Activated T-cell treated with anti-CD3 and anti-CD28 coated beads, Interleukin-2, amount 50 U/mL, for 4 hours (primary cell): ENCODE measurements at places on chromosomes 3 and 15. TPM values are rescaled to one million over a fixed set of nuclear protein-coding genes. Genes with fewer than 3 reads are reported as not detected.

Gene LRRC15
- not detected for total RNA-seq

DNA sequence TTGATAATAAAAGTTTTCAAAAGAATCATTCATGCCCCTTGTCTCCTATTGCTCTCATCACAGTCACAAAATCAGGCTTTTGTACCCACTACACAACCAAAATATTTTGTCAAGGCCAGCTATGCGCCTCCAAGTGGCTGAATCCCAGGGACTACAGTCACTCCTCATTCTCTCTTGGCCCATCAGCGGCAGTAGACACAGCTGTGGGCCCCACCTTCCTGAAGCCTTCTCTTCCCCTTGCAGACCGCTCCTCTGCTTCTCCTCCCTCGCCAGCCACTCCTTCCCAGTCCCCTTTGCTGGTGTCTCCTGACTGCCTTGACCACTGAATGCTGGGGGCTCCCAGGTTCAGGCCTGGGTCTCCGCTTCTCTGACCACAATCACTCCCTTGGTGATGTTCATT, 52.1 kb downstream of the LSM3 start:
- DNase-seq: no peak

Gene MNS1
- 0.19 TPM for total RNA-seq

Gene LTK
- total RNA-seq: 0.23 TPM

Gene GRAMD2A
- not detected for total RNA-seq

DNA sequence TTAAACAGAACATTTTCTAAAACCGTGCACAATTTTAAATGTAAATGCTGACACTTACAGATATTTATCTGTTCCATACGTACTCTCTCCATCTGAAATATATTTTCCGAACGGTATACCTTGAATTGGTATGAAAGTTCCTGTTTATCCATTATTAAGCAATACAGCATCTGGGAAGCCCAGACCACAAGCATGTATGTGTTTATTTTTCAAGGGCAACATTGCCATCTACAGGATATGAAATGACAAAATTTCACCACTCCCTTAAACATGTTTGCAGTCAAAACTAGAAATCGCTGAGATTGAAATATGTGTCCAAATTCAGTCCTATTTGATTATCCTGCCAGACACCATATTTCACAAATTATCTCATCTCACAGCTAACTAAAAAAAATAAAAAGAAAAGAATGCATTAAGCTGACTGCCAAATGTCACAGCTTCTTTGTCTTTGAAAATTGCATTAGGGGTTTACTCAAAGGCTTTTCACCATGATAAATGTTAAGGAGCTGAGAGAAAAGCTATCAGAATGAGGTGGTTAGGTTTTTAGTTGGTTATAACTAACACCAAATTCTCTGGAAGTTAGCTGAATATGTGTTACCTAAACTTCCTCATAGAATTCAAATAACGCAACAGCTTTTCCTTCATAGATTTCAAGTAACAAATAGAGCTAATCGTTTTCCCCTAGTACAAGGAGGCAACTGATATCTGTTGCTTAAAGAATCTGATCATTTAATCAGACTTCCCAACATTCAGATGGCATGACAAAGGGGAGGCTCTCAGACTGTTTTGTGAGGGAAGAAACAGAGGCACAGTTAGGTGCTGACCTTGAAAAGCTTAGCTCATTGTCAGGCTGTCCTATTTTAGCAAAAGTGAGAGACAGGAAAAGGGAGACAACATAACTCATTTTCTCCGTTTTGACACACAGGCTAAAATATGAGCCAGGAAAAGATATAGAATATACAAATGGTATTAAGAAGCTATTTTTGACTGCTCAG, 533.1 kb downstream of the TBL1XR1 start:
- no peak for DNase-seq

Gene GOLGA8J
- not detected for total RNA-seq

Gene TLR9
- not detected for total RNA-seq

GRCh38 chr15:85318048-85318731, 62.2 kb upstream of the AKAP13 start:
- DNase-seq: no peak

DNA sequence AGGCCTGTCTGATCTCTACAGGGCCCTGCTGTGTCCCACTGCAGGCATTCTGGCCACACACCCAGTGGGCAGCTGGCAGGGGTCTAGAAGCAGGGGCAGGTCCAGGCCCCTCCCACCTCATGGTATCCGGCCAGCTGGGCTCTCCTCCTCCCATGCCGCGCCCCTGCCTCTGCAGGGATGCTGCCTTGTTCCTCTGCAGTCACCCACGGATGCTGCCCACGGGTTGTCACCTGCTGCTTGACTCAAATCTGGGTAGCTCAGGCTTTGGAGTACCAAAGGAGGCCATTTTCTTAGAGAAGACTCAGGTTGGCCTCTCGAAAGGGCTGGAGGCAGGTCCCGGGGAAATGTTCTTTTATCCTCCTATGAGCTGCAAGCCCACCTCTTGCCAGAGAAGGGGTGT, 25.0 kb downstream of the EFCAB12 start:
- no peak for DNase-seq

Gene BDH1
- 79.9 TPM for total RNA-seq

DNA sequence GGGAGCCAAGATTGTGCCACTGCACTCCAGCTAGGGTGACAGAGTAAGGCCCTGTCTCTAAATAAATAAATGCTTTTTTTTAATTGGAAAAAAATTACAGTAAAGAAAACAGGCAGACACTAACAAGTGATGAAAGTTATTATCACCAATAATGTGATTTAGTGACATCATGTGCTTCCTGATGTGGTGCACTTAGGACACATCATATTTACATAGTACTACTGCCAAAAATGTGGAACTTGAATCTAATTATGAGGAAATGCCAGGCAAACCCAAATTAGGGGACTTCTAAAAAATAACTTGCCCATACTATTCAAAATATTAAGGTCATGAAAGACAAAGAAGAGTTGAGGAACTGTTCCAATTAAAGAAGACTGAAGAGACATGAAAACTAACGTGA, 30.8 kb downstream of the MAP4 start:
- DNase-seq: no peak

DNA sequence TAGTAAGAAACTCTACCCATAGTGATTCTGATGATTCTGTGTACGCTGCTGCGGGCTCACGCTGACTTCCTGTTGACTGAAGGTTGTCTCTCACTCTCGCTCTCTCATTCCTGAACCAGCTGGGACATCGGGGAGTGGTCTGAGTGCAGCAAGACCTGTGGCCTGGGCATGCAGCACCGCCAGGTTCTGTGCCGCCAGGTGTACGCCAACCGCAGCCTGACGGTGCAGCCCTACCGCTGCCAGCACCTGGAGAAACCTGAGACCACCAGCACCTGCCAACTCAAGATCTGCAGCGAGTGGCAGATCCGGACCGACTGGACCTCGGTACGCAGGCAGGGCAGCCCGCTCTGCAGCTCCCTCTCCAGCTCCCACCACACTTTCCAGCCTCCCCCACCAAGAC, 63.6 kb upstream of the NR2E3 start:
- DNase-seq: no peak

Gene ACAN
- not detected for total RNA-seq

DNA sequence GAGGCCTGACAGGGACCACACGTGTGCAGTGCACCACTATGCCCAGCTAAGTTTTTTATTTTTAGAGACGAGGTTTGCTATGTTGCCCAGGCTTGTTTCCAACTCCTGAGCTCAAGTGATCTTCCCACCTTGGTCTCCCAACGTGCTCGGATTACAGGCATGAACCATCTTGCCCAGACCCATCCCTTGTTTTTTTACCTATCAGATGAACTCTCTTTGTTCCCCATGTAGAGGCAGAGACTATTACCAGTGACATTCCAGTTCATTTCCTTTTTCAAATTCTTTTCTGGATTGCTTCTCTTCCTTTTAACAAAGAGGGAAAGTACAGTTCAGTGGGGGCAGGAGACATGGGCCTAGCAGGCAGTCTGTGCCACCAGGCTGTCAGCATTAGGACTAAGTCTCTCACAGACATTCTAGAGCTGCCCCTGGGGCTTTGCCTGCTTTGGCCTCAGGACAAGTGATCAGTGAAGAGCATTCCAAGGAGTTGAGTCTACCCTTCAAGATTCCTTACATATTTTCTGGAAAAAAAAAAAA, 103.5 kb upstream of the SLC7A14 start:
- DNase-seq: no peak

Gene NFKBIZ
- total RNA-seq: 54.9 TPM

- DNase-seq: no peak
Observed at GRCh38 chr15:63045465-63045840, 2.9 kb downstream of the TPM1 start.

DNA sequence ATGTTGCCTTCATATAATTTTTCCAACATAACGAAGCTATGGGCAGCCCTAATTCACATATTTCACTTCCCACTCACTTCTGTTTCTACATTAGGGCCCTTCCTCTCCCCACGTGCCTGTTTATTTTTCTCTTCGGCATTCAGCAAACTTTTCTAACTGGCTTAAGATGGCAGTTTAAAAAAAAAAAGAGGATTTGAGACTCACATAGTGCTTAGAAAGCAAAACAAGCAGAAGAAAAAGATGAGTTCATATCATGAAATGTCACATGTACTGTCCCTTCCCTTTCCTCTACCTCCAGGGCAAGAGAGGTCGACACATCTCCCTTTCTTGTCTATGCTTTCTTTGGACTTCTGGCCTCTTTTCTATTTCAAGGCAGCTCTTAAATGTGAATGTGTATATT, 30.6 kb downstream of the SLC49A4 start:
- DNase-seq: no peak

Gene SYNPR
- not detected for total RNA-seq

DNA sequence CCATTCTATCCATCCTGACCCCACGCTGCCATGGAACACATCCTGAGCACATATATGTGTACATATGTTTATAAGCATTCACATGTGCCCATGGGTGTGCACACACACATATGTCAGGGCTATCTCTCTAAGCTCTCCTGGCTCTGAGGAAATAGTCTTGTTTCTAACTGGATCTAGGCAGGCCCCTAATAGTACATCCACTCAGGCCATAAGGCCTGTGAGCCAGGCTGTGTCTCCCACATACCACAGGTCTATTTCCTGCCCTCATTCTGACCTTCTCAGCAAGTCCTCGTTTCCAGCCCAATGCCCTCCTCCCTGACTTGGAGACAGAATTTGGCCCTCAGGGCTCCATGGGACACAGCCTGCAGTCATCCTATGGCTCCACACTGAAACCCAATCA, 284.8 kb upstream of the CTNNB1 start:
- DNase-seq: no peak

- no peak for DNase-seq
Observed at GRCh38 chr3:195182470-195182795, 88.5 kb downstream of the XXYLT1 start.

- no peak for DNase-seq
Observed at GRCh38 chr3:81544385-81544784, 217.1 kb downstream of the GBE1 start.

DNA sequence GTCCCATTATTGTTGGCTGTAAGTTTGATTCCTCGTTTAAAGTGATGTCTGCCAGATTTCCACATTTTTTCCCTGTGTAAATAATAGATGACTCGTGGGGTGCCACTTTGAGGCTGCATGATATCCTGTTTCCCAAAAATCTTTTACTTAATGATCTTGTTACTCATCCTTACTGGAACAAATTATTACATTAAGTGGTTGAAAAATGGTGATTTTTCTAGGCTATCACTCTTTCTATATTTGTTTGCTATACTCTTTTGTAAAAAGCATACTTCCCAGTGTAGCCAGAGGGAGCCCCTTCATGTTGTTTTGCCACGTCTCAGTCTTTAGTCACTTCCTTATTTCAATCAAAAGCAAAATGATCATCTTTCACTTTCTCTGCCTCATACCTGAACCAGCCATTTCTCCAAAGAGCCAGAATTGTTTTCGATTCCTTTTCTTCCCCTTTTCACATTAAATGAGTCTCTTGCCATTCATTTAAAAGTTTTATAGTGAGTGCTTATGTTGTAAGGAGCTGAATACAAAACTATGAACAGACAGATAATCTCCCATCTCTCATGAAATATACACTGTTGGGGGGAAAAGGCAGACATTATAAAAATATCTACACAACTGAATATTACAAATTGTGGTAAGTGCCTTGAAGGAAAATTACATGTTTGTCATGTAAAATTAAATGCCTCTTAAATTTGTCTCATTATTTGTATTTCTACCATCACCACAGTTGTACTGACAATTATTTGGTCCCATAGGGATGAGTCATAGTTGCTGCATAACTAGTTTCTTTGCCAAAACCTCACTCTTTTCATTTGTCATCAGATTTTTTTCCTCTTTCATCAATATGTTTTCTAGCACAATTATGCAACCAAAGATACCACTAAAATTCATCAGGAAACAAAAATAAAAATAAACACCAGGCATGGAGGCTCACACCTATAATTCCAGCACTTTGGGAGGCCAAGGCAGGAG, 41.5 kb downstream of the ADGRG7 start:
- no peak for DNase-seq

GRCh38 chr15:38853608-38854007, 289.0 kb upstream of the RASGRP1 start:
- peak; percentile 11 for DNase-seq

Gene ASB7
- 15.5 TPM for total RNA-seq

GRCh38 chr3:194245975-194246561, 105.1 kb downstream of the CPN2 start:
- DNase-seq: no peak

GRCh38 chr3:125098611-125099291, 43.0 kb upstream of the HEG1 start:
- DNase-seq: no peak

DNA sequence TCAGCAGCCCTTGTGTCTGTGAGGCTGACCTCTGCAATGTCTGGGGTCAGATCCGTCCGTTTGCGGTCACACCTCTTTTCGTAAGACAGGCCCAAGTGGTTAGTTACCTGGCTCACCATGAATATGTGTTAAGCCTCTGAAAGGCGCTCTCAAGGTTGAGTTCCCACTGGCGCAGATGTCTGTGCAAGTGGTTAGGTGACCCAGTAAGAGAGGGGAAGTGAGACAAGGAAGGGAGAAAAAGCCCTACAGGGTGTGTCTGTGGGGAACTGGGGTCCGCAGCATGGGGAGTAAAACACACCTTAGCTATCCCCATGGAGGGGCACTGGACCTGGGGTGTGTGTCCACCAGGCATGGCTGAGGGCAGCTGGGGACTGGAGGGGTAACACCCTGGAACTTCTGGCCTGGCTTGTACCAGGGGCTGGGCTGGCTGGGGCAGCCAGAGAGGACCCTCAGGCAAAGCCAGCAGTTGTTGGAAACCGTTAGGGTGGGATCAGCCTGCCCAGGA, 391.6 kb upstream of the PROK2 start:
- no peak for DNase-seq

DNA sequence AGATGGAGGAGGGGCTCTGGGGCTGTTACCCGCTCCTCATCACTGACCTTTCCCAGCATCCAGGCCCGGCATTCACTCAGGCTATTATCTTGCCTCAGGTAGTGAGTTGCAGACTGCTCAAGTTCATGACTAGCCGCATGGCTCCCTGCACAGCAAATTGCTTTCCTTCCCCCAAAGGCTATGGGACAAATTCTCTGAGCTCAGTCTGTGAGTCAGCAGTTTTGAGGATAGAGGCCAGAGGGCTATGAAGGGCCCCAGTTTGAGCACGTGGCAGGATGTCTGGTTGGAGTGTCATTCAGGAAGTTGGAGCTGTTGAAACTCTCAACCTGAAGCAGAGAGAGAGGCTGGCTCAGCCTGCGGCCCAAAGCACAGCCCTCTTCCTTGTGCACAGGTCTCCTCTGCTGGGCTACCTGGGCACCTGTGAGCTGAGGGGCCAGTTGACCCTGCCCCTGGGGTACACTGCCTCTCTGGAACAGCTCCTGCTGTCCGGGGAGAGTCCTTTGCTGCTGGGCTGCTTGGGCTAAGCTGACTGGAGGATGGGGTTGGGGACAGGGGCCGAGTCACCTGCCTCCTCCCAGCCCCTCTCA, 7.9 kb downstream of the FAH start:
- DNase-seq: no peak
